Bronchial epithelial cell (primary cell): ENCODE measurements at places on chromosomes 6 and 20. TPM values are rescaled to one million over a fixed set of nuclear protein-coding genes. Genes with fewer than 3 reads are reported as not detected.

The SIGLEC1 gene
- total RNA-seq = not detected in 2 replicates

The OR2H2 gene
- not detected in 2 replicates for total RNA-seq

The DPPA5 gene
- not detected in 2 replicates for total RNA-seq

The CRIP3 gene
- not detected in 2 replicates for total RNA-seq

The FUT9 gene
- total RNA-seq = under 0.01 TPM in 1 of 2 replicates, not detected in the other

The DDAH2 gene
- 14.5 and 19.5 TPM in 2 replicates for total RNA-seq

The MDFI gene
- 57.1 and 61.3 TPM in 2 replicates for total RNA-seq

The OLIG3 gene
- total RNA-seq = not detected in 2 replicates

The FHL5 gene
- total RNA-seq = not detected in 2 replicates

The MRS2 gene
- 16.4 and 24.0 TPM in 2 replicates for total RNA-seq

The EYA4 gene
- 9.7 and 13.1 TPM in 2 replicates for total RNA-seq

The TXLNB gene
- total RNA-seq = under 0.01 TPM in 1 of 2 replicates, not detected in the other

The ZSCAN16 gene
- 9.5 and 11.1 TPM in 2 replicates for total RNA-seq

The DUSP15 gene
- total RNA-seq = not detected in 2 replicates

The IBTK gene
- total RNA-seq = 92.9 and 103 TPM in 2 replicates

The PRICKLE4 gene
- total RNA-seq = 0.53 and 0.90 TPM in 2 replicates
